ENCODE measurements at places on chromosomes 2 and 18. TPM values are rescaled to one million over a fixed set of nuclear protein-coding genes. Genes with fewer than 3 reads are reported as not detected.

GRCh38 chr2:71156573-71156972, 26.1 kb downstream of the MPHOSPH10 start:
- DNase-seq: no peak

GRCh38 chr2:10521356-10522169, 73.4 kb upstream of the ODC1 start:
- no peak for DNase-seq

DNA sequence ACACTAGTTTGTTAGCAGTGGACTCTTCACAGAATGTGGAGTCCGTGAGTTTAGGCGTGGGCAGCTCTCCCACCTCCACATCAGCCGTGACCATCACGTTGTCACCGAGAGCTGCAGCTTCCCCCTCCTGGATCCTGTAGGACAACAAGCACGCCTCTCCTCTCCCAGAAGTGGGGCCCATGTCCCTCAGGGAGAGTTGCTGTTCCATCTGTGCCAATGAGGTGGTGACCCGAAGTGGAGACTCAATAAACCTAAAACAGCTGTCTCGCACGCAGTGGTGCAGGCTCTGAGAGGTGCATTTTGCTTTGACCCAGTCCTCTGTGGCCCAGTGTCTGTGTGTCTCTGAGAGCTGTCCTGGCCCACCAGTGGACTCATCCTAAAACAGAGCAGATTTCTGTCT, 456.5 kb upstream of the SOX11 start:
- no peak for DNase-seq

DNA sequence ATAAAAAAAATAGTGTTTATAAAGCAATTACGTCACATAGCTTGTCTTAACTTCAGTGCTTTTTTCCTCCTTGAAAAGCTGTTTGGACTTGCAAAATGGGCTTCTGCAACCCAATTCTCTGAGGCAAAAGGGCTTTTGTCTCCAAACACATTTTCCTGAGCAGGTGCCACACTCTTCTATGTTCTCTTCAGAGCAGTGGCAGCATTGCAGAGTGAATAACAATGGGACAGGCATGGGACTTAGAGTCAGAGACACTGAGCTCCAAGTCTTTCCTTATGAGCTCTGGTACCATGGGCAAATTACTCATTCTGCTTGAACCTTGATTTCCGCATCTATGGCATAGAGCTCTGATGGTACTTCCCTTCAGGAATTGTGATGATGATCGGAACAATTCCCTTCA, 149.0 kb downstream of the ARL6IP6 start:
- DNase-seq: no peak

DNA sequence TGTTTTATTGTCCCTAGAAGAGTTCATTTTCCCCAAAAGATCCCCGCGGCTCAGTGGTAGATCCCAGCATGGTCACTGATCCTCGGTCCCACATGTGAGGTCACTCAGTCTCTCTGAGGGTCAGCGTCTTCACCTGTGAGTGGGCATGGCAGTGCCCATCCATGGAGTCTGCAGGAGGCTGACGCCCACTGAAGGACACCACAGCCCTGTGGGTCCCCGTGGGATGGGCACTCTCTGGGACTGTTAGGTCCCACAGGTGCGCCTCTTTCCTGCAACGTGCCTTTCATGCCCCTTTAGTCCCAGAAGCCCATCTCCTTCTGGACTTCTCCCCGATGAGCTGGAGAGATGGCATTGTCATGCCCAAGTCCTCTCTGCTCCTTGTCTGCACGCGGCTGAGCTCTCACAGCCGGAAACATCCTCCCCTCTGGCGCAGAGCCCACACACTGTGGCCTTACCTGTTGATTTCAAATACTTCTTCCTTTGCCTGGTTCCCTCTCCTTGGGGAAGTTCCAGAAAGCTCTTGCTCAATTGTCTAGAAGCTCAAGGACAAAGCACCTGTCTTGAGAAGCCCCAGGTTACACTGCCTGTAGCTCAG, 75.9 kb downstream of the PTGR3 start:
- DNase-seq: peak; percentile 55

- DNase-seq: peak; percentile 93
These were observed 1.8 kb downstream of the MPV17 start for GRCh38 chr2:27320958-27321543.

The FAP gene
- total RNA-seq: 7.8 TPM

The TMEM247 gene
- not detected for total RNA-seq

The PPP4R1 gene
- 117 TPM for total RNA-seq

The REG3G gene
- total RNA-seq: not detected
